Left renal cortex interstitium (tissue), 4 donors: ENCODE measurements at places on chromosomes 4 and X. TPM values are rescaled to one million over a fixed set of nuclear protein-coding genes. Genes with fewer than 3 reads are reported as not detected.

DNA sequence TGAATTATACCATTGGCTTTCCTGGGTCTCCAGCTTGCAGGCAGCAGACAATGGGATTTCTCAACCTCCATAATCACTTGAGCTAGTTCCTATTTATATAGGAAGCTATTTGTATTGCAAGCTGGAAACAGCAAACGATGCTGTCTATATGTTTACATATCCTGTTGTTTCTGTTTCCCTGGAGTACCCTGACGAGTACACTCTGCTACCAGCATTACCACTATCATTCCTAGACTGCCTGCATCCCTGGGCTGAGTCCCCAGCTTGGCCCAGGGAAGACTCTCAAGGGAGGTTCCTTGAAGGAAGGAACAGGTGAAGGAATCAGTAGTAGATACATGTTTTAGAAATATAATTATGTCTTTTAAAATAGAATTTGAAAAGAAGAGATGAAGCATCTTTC is 81.4 kb downstream of the EVC2 start:
- DNase-seq: no peak

- DNase-seq: no peak
These were observed 151.2 kb downstream of the SPATA18 start for GRCh38 chr4:52202251-52202779.

DNA sequence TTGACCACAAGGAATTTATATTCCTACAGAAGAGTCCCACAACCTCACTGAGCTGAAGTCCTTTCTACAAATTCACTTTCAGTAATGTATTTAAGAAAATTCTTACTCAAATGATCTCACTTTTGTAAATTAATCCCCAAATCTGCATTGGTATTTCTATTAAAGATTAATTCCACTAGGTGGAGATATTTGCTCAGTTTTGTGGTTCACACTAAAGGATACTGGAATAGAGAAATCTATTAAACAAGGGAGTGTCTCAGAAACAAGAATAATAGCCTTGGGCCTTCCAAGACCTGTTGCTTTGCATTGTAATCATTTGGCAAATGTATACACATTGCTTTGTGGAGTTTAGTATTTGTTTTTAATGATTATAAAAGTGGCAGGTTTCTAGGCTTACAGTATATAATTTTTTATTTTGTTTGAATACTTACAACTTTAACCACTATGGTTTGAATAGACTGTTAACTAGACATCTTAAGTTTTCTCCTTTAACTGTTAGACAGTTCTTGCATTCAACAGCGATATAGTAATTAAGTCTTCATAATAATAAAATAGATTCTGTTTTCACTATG is 25.9 kb downstream of the CFAP299 start:
- no peak for DNase-seq

- no peak for DNase-seq
These were observed 51.7 kb downstream of the RAB28 start for GRCh38 chr4:13432453-13432852.

DNA sequence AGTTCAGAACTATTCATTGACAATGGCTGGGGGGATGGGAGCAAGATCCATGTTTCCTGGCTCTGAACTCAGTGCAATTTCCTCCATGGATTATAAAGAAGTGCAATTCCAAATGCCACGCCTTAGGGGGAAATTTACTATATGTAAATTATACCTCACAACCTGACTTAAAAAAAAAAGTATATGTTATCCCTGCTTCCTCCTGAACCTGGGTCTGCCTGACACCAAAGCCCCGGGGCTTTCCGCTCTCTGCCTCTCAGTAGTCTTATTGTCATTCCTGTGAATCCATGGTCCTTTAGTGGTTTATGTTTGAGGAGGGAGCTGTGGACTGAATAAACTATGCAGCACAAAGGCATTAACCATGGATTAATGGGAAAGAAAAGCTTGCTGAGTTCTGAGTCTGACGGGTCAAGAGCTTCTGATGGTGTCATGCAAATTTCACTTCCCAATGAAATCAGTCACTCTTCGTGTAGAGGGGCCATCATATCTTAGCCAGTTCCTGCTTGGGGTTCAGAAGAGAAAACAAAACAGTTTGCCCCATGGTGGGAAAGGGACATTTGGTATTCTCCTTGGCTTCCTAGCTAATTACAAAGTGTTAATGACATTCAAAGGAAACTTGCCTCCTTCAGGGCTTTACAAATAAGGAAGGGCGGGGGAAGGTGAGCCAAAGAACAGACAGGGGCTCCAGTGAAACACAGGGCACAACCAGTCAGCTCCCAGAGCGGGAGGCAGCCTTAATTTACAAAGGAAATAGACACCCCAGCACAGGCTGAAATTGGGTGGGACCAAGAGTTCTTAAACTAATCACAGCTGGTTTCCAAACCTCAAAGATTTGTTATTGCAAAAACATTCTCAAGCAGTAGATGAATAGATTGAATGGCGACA is 14.3 kb downstream of the FAM9C start:
- no peak for DNase-seq

PAGE4 gene
- polyA plus RNA-seq: 0.75 TPM
